ENCODE measurements at places on chromosomes 7 and 10.

DNA sequence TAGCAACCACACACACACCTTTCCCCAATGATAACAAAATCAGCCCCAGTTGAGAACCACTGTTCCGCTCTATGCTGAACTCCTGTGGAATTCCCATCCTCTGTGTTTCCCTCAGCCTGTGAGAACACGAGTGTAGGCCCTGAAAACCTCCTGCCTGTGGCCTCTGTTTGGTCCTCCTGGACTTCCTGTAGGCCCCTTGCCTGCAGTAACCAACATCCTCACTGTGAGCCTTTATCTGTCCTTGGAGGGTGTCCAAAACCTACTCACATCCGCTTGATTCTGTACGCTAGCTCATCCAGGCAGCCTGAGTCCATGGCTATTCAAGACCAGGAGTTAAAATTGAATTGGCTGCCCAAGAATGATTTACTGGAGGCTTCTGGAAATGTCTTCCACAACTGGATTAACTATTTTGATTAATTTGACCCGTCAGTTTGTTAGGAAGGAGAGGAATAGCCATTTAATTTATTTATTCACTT, 149.8 kb downstream of the AKR1D1 start:
- no peak for DNase-seq

GRCh38 chr10:17387861-17388503, 66.4 kb downstream of the ST8SIA6 start:
- no peak for DNase-seq

DNA sequence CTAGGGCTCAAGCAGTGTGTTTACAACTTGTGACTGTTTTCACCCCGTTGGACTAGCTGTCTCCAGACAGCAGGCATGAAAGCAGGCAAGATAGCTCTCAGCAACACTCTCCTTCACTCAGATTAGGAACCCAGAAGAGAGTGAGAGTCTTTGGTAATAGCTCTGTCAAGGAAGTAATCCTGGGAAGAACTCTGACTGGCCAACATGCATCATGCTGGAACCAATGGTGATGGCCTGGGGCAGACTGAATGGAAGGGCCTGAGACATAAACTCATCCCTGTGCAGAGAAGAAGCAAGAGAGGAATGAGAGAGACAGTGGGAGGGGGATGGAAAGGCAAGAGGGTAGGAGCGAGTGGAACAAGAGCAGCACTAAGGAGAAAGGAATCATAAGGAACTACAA, 48.9 kb downstream of the AKR1D1 start:
- DNase-seq = no peak

- DNase-seq = no peak
Observed at GRCh38 chr7:68246189-68246633, 1249.6 kb downstream of the TYW1 start.

DNA sequence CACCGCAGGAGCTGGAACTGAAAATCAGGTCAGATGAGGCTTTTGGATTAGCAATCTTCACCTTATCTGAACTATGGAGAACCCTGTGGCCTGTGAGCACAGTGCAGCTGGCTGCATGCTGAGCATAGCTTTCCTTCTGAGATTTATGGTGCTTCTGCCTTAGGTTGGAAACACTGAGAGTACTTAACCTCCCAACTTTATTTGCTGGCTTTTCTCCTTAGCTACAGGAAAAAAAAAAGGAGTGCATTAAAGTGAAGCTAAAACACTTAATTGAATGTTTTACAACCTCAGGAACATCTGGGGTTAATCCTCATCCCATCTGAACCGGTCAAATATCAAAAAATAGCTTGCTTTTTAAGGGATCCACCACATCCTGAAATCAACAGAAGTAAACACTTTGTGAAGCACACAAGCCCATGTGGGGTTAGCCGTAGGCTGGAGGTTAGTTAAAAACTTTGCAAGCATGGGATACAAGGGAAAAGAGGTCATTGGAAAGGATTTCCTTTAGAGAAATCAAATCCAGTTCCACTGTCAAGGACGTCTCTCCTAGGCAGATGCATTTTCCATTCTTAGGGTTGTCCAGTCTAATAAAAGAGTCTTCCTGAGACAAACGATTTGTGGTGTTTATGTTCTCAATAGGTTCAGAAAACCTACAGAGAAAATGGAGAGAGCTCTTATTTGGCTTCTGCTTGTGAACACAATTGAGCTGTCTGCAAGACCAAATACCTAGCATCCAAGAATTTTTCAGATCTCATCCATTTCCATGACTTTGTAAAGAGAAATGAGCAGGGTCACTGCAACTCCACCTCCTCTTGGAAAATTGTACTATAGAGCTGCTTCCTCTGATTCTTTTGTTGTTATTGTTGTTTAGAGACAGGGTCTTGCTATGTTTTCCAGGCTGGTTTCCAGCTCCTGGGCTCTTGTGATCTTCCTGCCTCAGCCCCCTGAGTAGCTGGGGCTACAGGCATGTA, 470.4 kb upstream of the IGFBP3 start:
- no peak for DNase-seq

DNA sequence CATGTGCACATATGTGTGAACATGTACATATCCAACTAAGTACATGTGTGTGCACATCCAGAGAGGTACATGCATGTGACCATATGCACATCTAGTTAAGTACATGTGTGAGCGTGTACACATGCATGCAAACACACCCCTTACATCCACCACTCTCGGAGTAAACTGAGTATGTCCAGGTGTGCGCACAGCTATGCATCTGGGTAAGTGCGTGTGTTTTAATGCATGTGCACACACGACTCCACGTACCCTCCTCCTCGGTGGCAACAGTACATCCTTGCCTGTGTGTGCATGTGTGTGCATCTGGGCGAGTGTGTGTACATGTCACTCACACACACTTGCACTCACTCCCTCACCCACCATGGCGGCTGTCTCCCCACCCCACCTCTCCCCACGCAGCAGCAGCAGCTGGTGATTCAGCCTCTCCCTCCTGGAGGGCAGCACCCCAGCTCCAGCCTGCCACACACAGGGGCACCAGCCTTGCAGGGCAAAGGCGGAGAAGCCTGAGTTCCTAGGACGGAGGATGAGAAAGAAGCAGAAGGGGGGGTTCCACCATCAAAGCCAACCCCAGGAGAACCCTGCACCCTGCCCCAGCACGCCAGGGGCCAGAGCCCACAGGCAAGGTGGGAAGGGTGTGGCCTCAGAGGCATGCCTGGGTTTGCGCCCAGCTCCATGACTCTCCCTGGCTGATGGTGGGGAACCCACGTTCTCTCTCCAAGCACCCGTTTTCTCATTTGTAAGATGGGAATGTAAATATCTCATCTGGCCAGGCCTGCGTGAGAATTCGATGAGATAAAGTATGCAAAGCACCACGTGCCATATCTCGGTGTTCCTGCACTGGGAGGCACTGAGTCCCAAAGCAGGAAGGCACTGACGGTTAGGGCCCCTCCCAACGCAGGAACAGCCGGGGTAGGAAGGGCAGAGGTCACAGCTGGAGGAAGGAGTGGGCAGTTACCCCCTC, 27.7 kb upstream of the DNAAF5 start:
- DNase-seq = no peak

GRCh38 chr7:150466477-150466876, 16.0 kb downstream of the GIMAP8 start:
- no peak for DNase-seq

DNA sequence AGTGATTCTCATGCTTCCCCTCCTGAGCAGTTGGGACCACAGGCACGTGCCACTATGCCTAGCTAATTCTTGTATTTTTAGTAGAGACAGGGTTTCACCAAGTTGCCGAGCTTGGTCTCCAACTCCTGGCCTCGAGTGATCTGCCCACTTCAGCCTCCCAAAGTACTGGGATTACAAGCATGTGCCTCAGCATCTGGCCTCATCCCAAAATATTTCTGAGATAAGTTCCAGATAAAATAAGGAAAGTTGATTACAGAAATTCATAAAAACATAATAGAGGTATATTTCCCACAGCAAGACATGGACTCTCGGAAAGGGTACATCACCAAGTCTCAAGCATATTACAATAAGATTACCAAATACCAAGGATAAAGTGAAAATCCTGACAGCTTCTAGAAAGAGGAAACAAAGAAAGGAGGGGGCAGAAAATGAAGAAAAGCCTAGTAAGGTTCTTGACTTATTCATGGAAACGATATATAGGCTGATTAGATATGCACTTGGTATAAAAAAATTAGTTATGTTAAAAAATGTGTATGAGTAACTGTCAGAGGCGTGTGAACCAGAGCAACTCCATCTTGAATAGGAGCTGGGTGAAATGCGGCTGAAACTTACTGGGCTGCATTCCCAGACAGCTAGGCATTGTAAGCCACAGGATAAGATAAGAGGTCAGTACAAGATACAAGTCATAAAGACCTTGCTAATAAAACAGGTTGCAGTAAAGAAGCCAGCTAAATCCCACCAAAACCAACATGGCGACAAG, 35.0 kb downstream of the IQUB start:
- DNase-seq = no peak

DNA sequence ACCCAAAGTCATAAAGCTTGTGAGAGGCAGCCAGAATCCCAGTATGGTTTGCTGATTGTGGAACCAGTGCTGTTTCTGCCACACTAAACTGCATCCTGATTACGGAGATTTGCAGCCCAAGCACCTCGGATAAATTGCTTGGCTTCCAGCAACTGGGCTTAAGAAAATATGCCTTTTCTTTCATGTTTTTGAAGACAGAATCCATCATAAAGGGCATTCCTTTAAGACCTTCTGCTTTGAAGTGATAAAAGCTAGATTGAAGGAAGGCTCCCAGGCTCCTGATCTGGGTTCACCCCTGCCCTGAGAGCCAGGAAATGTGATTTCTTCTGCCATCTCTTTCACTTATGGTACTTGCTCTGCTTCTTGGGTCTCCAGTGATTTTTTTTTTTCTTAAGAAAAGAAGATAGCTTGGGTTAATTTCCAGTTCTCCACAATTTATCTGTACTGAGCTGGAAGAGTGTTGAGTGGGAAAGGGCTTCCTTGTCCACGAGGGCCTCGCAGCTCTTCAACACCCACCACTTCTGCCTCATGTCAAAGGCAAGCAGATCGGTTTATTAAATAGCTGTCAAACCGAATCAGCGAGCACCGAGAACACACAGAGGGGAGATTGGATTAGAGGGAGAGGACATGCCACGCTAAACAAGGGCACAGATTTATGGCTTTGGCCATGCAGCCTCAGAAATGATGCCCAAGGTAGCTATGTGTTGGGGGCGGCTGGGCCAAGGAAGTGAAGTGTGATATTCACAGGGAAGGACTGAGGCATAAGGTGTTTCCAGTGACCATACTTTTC, 94.9 kb upstream of the TBX20 start:
- DNase-seq = no peak

DNA sequence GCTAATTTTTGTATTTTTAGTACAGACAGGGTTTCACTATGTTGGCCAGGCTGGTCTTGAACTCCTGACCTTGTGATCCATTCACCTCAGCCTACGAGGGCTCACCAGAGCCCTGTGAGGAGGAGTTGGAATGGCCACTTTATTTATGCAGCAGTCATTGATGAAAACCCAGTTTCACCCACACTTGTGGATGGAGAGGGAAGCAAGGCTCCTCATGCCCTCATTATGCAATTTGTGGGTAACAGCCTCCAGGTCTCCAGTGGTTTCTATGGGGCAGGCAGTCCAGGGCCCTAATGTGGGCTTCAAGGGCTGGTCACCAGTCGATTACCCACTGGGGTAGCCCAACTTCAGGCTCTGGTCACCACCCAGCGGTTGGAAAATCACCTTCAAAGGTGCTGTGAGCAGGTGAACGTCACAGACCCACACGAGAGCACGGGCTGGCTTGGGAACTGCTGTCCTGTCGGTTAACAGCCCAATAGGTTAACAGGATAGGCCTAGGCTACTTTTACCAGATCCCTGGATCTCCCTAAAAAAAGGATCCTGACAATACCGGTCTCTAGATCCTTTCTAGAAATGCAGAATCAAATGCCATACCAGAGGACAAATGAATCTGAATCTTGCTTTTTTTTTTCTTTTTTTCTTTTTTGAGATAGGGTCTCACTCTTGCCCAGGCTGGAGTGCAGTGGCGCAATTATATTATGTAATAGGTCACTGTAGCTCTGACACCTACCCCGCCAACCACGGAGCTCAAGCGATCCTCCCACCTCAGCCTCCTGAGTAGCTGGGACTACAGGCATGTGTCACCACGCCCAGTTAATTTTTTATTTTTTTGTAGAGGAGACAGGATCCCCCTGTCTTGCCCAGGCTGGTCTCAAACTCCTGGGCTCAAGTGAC, 97.8 kb downstream of the SLC37A3 start:
- no peak for DNase-seq

DNA sequence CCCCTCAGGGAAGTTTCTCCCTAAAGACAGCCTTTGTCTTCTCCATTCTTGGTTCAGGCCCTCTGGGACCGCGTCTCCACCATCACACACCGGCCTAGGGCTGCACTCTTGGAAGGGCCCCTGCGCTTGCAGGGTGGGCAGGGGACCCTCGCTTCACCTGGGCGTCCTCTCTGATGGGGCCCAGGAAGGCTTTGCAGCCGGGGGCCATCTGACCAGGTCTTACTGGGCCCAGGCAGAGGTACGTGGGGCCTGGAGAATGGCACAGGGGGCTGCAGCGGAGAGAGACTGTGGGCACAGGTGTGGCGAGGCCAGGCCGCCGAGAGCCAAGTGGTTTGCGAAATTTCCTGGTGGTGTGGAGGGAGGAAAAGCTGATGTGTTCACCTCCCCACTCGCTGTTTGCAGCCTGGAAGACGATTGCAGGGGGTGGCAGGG, 44.4 kb downstream of the ALOX5 start:
- DNase-seq = no peak

- DNase-seq = no peak
Observed at GRCh38 chr7:110922906-110923305, 168.0 kb upstream of the LRRN3 start.
